ENCODE measurements at places on chromosomes 1 and 21.

DNA sequence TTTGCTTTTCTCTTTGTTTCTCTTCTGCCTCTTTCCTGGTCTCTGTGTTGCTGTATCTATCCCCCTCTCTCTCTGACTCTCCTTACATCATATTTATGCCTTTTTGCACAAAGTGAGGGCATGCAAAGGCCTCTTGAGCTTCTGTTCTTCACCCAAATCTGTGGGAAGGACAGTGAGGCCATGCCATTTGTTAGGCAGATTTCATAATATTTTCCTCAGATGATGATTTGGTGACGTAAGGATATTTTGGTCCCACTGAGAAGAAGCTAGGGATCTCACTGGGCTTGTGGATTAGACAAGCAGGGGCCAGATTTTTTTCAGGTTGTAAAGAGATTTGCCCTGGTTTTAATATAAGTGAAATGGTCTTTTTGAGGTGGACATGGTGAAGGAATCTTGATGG is 249.4 kb upstream of the USP24 start:
- DNase-seq, result no peak

GRCh38 chr1:88058205-88058604 is 625.9 kb upstream of the PKN2 start:
- DNase-seq, result no peak

- peak; percentile 56 for DNase-seq
Observed at GRCh38 chr1:204294357-204294756, 65.4 kb downstream of the PLEKHA6 start.

- DNase-seq, result no peak
Observed at GRCh38 chr1:62362926-62363325, 43.7 kb upstream of the KANK4 start.

- DNase-seq, result peak; percentile 14
Observed at GRCh38 chr1:199847021-199847420, 180.5 kb upstream of the NR5A2 start.

- DNase-seq, result peak; percentile 50
Observed at GRCh38 chr1:218945050-218945449, 228.6 kb upstream of the LYPLAL1 start.

DNA sequence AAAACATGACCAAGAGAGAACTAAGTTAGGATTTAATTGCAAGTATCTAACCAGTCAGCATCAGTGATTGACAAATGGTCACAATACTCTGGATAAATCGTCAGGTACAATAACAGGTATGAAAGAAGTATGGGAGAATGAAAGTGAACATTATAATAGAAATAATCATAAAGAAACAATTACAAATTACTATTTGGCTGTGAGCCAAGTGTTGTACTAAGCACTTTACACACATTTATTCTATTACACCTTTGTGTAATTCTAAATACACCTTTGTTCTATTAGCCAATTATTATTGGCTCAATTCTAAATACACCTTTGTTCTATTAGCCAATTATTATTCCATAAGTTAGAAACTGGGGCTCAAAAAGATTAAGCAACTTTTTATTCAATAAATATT is 114.7 kb downstream of the KCNH1 start:
- no peak for DNase-seq

GRCh38 chr1:211260141-211261107 is 1.3 kb downstream of the RCOR3 start:
- DNase-seq, result peak; percentile 65

DNA sequence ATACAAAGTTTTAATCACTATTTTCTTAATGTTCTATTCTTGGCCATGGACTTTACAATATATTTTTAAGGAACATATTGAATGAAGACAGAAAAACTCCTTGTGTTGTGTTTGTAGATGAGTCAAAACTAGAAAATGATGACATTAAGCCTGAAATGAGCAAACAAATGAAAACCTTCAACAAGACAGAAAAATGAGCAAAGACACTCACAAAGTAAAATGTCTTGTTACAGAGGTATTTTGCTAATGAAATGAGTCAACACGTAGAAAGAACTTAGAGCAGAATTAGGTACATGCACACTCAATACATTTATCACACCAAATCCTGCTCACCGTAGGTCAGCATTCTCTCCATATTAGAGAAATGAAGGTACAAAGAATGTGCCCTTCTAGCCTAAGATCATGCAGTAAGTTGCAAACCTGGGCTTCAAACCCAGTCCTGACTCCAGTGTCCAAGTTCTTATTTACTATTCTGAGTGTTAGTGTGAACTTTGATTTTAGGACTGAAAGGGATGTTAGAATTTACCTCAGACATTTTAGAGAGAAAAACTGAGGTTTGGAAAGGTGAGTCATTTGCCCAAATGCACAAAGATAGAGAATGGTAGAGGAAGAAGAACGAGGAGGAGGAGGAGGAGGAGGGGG is 133.9 kb upstream of the SGIP1 start:
- no peak for DNase-seq

DNA sequence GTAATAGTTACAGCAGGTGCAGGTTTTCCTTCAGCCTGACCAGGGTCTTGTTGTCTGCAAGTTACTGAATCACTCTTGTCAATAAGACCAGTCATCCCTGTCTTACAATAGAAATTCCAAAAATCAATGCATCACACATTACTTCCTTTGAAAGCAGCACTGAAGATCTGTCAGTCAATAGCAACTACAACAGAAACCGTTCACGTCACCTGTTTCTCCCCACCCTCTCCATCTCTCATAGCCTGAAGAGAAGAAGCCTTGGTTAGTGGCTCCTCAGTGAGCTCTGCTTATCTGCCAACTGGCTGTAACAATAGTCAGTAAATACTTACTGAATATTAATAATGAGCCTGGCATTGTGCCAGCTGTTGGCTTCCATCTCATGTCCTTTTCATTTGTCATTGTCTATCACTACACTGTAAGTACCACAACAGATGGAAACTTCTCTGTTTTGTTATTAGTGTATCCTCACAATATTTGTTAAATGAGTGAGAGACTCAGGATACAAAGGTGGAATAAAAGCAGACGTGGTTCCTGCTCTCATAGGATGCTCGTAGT is 195.2 kb downstream of the S1PR1 start:
- peak; percentile 1 for DNase-seq

GRCh38 chr1:20325407-20325843 is 34.8 kb downstream of the VWA5B1 start:
- DNase-seq, result no peak

DNA sequence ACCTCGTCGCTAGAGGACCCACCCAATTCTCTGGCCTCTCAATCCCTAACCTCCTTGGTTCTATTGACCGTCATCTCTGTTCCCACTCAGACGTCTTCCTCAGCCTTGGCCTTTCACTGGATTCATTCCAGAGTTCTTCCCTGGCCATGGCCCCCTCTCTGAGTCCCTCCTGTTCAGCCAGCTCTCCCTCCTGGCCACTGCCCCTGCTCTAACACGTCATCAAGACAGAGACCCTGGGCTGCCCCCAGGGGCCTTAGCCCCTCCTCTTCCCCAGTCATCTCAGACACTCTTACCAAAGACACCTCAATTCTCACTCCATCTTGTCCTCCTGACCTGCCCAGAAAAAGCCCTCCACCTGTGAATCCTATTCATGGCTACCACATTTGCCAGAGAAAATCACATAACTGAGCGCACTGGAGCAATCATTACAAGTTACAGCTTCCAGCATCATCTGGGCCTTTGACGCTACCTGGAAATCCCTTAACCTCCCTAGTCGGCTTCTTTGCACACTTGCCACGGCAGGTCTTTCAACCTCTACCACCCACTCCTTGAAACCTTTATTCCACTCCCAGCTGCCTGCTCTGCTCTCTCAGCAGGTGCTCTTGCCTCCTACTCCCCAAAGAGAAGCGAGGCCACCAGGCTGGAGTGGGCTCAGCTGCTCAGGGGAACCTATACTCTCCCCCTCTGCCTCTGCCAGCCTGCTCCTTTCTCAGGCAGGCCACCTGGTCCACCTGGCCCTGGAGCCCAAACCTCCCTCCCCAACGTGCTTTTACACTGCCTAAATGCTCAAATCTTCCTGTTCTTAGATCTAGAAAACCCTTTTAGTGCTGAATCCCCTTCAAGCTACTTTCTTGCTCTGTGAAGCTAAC is 14.0 kb downstream of the DCST2 start:
- no peak for DNase-seq

DNA sequence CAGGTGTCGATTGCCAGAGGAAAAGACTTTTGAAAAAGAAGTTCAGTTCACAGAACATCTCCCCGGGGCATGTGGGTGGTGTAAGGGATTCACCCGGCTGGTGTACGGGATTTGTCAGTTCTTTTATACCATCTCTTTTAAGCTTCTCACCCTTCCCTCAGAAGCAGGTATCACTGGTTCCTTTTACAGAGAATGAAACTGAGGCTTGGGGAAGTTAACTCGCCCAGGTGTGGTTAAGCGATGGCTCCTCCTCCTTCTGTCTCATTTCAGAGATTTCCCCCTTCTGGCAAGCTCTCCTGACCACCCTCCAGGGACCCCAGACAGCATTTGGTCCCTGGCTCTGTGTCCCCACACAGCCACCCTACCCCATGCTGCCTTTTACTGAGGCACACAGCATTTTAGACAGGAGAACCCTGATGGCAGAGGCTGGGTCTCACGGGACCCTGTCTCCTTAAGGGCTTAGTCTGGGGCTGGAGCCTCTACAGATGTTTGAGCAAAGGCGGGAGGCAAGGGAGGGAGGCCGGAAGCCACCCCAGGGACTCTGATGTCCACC is 2.8 kb upstream of the ECE1 start:
- DNase-seq, result no peak

- no peak for DNase-seq
Observed at GRCh38 chr1:184504040-184504954, 117.5 kb downstream of the C1orf21 start.

GRCh38 chr1:215477632-215478031 is 89.5 kb upstream of the KCTD3 start:
- DNase-seq, result no peak

GRCh38 chr21:34730194-34730593 is 61.4 kb downstream of the CLIC6 start:
- DNase-seq, result no peak

- DNase-seq, result peak; percentile 39
Observed at GRCh38 chr1:6353955-6354658, 39.5 kb downstream of the ACOT7 start.

DNA sequence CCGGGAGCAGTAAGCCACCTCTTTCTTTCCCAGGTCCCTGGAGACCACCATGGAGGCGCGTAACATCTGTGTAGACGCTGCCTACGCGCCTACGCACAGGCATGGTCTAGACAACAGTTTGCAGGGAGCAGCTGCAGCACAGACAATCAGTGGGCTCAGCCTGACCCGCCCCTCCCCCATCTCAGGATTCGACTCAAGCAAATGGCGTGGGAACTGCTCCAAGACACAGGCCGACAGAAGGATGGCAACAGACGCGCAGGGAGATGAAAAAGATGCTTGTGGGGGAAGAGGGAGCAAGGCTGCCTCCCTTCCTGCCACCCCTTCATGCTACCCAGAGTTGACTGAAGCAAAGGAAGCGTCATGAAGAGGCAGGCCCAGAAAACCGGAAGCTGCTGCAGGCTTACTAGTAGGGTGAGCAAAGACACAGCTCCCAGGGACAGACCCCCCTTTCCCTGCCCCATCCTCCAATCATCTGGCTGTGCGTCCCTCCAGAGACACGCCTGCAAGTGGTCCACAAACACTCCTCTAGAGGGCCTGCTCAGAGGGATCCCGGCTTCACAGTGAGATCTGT is 19.5 kb downstream of the STK40 start:
- DNase-seq, result no peak

DNA sequence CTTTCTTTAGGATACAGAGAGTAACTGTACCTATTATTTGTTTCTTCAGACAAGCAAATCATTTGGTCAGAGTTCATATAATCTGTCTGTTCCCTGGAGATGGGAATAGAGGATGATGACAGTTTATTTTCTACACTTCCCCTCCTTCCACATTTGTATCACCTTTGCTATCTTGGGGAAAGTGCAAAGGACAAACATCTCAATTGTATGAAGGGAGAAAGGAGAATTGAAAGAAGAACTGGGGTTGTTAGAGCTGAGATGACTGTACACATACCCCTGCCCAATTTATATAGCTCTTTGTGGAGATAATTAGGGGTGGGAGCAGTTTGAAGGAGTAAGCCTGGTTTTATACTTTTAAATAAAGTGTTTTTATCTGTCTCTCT is 14.0 kb downstream of the POLR3GL start:
- no peak for DNase-seq

DNA sequence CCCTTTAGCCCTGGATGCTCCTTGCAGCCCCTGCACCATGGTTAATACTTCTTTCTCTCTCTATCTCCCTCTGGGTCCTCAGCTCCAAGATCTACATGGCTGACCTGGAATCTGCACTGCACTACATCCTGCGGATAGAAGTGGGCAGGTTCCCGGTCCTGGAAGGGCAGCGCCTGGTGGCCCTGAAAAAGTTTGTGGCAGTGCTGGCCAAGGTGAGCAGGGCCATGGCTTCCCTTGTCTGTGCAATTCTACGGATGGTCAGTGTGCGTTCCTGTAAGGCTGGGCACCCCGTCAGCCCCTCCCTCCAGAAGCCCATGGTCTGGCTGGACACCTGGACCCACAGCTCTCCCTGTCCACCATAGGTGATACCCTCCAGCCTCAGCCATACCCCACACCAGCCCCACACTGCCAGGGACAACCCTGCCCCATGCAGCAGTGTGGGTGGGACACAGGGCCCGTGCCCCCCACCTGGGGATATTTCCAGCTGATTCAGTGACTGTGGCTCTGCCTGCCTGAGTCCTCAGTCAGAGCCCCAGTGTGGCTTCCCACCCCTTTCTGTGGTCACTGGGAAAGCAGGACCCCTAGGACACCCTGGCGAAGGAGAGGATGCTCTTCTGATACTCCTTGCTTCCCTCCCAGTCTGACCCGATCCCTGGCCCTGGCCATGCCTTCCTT is 31.4 kb downstream of the QSOX1 start:
- DNase-seq, result no peak

GRCh38 chr1:91172541-91172940 is 150.7 kb upstream of the ZNF644 start:
- no peak for DNase-seq

- no peak for DNase-seq
Observed at GRCh38 chr1:154925335-154926170, 11.0 kb downstream of the PMVK start.

GRCh38 chr1:180652792-180653191 is 21.0 kb downstream of the XPR1 start:
- DNase-seq, result peak; percentile 39

DNA sequence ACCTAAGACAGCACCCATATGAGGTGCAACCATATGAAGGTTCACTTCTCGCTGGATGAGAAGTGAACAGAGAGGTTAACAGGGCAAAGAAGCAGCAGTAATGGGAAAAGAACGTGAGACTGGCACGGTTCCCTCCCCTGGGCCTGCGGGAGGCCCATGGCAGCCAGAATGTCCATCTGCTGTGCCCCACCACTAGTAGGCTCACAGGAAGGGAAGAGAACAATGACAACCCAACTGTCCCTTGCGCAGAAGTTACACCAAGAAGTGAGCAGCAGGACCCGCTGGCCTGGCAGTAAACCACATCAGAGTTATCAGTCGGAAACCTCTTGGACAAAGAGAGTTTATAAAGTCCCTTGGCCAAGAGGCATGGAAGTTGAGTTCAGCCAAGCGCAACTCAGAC is 11.3 kb downstream of the HIVEP3 start:
- DNase-seq, result no peak

DNA sequence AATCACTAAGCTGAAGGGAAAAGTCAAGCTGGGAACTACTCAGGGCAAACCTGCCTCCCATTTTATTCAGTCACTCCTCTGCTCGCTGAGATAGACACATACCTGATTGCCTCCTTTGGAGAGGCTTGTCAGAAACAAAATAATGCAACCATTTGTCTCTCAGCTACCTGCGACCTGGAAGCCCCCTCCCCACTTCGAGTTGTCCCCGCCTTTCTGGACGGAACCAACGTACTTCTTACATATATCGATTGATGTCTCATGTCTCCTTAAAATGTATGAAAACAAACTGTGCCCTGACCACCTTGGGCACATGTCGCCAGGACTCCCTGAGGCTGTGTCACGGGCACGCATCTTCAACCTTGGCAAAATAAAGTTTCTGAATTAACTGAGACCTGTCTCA is 21.5 kb upstream of the HPDL start:
- no peak for DNase-seq
